ENCODE measurements at places on chromosomes 4 and X.

DNA sequence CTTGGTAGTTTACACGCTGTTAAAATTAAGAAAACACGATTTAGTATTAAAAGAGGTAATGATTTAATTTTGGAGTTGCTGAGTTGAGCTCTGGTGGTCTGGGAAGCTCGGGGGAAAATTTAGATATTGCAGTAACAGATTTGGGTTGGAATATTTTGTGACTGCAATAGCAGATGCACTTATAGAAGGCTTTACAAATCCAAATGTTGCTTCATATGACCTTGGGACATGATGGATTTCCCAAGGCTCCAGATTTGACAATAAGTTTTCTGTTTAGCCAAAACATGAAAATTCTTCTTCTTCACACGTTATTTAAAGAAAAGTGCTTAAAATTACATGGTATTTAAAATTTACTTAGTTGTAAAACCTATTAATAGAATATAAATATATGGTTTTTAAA is 302.0 kb downstream of the SPRY1 start:
- DNase-seq, result no peak

GRCh38 chrX:12325171-12325570 is 186.9 kb downstream of the FRMPD4 start:
- DNase-seq, result no peak

DNA sequence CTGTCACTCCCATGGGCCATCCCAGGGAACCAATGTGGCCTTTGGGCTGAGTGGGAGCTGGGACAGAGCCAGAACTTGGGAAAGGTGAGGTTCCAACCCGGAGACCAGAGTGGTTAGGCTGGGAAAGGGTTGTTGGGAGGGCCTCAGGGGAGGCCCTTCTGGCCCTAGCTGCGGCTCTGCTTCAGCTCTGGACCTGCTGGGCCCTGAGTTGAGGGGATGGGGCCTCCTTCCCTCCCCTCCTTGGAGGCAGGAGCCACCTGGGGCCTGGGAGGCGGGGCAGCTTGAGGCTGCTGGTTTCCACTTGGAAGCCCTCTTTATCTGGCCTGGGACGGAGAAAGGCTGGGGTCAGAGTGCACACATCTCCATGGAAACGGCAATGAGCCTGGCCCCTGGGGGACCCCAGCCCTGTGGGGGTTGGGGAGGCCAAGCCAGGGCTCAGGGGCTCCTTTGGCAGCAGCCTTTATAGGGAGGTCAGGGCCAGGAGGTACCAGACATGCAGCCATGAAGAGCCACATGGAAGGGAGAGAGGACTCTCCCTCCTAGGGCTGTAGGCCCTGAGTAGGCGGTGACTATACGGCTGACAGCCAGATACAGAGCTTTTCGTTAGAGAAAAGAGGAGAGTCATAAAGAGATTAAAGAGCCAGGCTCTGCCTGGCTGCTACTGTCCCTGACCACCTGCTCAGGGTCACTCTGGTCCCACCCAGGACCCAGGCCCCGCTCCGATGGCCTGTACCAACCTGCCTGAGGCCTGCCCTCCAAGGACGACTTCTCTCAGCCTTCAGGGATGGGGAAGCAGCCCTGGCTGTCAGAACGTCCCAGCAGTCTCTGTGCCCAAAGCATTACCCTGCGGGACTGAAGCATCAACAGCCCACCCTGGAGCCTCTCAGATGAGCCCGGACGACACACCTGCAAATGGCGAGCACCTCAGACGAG is 6.9 kb upstream of the NSD2 start:
- no peak for DNase-seq

- no peak for DNase-seq
These were observed 64.6 kb downstream of the ZAR1 start for GRCh38 chr4:48554606-48555005.

DNA sequence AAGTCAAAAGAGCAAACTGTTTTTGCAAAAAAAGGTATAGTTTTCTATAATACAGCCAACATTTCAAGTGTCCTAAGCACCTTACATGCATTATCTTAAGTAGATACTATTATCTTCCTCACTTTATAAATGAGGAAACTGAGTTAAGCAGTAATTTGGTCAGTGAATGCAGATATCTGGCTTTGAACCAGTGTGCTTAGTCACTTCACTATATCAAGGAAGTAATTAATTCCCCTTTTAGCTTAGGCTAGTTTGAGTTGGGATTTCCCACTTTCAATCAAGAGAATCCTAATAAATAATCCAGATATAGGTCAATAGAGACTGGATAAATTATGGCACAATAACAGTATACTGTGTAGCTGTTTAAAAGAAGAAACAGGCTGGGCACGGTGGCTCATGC is 14.8 kb downstream of the SPINK2 start:
- no peak for DNase-seq

Measured in activated CD8-positive, alpha-beta T cell treated with anti-CD3 and anti-CD28 coated beads, Interleukin-2, amount 10 ng/mL, durations not matched to agents 7 days and 5 days (primary cell).